ENCODE measurements at places on chromosomes 13 and 19.

GRCh38 chr13:112992931-112993680 lies 24.1 kb downstream of the MCF2L start:
- DNase-seq, result no peak

DNA sequence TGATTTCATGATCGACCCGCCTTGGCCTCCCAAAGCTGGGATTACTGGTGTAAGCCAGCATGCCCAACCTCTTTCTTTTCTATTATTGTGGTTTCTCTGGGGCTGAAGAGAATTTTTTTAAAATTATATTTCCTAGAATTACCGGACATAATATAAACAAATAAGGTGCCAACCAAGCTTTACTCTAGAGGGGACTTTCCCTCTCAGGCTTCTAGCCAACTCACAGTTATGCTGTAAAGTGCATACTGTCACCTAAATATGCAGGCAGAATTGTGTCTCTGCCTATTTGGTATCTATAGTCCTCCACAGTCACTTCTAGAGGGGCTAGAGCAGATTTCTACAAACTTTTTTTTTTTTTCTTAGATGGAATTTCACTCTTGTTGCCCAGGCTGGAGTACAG lies 41.6 kb upstream of the ZNF681 start:
- no peak for DNase-seq

DNA sequence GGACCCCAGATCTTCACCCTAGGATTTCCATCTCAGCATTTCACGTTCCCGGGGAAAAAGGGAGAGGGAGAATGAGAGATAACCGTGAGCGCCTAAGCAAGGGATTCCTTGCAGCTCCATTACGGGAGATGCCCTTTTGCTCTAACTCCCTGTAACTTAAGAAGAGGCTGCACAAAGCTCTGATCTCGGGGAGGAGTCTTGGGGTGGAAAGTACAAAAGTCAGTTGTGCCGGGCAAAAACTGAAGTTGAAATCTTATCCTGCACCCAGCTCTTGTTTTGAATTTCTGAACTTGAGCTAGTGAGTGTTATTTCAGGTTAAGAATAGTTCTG lies 256.4 kb upstream of the SOX21 start:
- no peak for DNase-seq

DNA sequence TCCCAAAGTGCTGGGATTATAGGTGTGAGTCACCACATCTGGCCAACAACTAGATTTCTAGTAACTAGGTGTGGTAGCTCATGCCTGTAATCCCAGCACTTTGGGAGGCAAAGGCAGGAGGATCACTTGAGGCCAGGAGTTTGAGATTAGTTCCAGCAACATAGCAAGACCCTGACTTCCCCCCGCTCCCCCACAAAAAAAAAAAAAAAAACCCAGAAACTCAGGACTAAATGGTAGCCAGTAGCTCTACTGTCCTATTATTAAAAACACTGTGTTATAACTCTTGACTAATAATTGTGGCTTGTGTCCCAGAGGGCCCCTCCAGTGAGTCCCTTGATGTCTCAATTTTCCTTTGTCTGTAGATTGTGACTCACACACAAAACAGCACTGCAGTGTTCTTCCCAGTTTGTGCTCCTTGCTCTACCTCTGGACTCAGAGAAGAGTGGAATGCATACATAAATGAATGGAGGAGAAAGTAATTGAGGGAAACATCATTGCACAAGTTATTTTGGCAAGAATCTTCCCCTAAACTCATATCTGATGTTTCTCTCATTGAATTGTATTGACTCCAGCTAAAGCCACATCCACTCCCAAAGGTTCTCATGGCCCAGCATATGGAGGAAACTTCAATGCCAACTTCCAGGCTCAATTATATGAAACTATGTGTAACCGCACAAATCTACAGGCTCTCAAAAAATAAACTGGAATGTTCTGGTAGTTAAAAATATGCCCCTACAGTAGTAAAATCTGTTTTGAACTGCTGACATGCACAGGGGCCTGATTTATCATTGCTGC lies 8.8 kb downstream of the TPT1 start:
- no peak for DNase-seq

GRCh38 chr19:19534556-19535265 lies 3.4 kb upstream of the CILP2 start:
- DNase-seq, result no peak

GRCh38 chr13:98479496-98480003 lies 97.4 kb downstream of the STK24 start:
- DNase-seq, result no peak

GRCh38 chr13:29791508-29791907 lies 58.9 kb downstream of the UBL3 start:
- no peak for DNase-seq
